ENCODE measurements at places on chromosomes 13 and 19.
A peak's percentile ranks its signal among the peaks of the same experiment; 100 is the strongest.

DNA sequence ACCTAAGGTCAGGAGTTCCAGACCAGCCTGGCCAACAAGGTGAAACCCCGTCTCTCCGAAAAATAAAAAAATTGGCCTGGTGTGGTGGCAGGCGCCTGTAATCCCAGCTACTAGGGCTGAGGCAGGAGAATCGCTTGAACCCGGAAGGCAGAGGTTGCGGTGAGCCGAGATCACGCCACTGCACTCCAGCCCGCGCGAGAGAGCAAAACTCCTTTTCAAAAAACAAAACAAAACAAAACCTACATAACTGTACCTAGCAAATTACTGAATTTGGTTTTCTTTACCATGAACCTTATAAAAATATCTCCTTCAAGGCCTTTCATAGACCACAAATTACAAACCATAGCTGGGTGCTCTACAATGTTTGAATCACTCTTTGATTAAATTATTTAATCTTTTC, 760 bp downstream of the ZNF91 start:
- no peak for DNase-seq

GRCh38 chr13:109545931-109546330, 240.5 kb downstream of the IRS2 start:
- no peak for DNase-seq

- DNase-seq, result no peak
These were observed 12.9 kb downstream of the TUBGCP3 start for GRCh38 chr13:112574834-112575613.

- no peak for DNase-seq
These were observed 152.4 kb downstream of the TEX29 start for GRCh38 chr13:111472559-111473460.

- DNase-seq, result no peak
These were observed 29.6 kb downstream of the ACSBG2 start for GRCh38 chr19:6164906-6165531.

DNA sequence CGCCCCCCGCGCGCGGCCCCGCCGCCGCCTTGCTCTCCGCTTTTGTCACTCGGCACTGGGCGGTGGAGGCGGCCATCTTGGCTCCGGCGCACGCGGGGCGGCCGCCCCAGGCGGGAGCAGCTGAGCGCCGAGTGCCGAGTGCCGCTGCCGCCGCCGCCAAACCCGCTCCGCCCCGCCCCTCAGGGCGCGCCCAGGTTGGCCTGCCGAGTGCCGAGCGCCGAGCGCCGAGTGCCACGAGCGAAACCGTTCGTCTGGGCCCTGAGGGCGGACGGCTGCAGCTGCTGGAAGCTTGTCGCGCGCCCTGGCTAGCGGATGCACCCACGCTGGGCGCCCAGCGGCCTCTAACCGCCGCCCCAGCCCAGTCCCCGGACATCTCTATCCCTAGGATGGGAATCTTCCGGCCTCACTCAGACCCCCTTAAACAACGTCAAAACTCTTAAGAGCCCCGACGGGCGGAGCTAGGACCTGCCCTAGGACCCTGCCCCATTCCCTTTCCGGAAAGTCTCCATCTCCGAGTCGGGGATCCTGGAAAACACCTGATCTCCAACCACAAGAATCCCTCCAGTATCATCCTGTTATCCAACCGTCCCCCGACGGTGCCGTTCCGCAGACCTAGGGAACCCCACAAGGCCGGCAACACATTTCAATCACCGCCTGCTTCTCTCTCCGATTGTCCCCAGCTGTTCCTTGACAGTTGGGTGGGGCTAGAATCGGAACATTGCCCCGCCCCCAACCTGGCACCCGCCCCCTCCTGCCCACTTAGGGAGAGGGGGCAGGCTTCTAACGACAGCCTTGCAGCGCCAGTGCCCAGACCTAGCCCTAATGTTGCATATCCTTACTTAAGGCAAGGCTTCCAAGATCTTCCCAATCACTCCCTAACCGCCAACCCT, 14.1 kb upstream of the AKAP8L start:
- DNase-seq, result peak; percentile 63

- no peak for DNase-seq
These were observed 113.3 kb upstream of the KL start for GRCh38 chr13:32902874-32903273.

GRCh38 chr13:40377783-40378182, 288.7 kb downstream of the FOXO1 start:
- DNase-seq, result no peak

DNA sequence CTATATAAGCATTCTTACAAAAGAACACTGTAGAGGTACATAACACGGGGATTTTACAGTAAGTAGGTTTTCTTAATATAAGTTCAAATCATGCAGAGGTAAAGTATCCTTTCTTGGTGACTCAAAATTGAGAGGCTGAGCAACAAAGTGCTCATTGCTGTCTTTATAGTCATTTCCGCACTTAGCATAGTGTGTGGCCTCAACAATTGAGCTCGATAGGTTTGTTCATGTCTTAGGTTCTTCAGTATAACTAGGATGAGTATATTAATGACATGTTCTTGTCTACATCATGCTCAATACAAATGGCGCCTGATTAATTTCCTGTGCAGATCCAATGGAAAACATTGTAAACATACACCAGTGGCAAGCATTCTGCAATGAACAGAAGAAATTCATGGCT, 1.4 kb downstream of the WDFY2 start:
- DNase-seq, result no peak

GRCh38 chr13:73000027-73000674, 58.7 kb upstream of the KLF5 start:
- DNase-seq, result no peak

DNA sequence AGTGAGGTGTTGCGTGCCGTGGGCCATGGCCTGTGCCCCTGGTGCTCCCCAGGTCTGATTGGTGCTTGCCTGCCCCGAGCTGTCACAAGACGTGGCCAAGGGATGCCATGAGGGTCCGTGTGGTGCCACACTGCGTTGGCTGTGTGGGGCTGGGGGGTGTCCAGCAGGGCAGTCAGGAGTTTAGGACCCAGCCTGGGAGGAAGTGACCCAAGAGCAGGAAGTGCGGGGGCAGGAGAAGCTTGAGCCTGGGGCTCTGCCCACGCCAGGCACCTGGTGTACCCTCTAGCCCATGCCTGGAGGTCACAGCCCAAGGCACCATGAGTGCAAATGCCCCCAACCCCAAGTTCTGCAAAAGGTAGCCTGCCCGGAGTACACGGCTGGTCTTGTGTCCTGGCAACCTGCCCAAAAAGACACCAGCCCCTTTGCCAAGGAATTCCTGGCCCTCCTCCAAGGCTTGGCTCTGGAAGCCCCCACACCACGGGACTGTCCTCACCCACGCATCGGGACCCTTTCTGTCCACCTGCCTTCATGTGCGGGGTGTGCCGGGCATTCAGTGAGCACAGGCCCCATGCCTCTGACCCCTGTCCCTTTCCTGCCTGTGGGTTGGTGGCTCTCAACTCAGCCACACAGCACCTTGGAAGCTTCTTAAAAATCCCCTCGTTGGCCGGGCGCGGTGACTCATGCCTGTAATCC, 24.9 kb downstream of the MPND start:
- no peak for DNase-seq

- DNase-seq, result no peak
These were observed at the start of gene CBLC for GRCh38 chr19:44777715-44778347. TSS of gene CBLC (plus strand) at chr19:44777890. CDS start at chr19:44777932, 42 bp downstream.

DNA sequence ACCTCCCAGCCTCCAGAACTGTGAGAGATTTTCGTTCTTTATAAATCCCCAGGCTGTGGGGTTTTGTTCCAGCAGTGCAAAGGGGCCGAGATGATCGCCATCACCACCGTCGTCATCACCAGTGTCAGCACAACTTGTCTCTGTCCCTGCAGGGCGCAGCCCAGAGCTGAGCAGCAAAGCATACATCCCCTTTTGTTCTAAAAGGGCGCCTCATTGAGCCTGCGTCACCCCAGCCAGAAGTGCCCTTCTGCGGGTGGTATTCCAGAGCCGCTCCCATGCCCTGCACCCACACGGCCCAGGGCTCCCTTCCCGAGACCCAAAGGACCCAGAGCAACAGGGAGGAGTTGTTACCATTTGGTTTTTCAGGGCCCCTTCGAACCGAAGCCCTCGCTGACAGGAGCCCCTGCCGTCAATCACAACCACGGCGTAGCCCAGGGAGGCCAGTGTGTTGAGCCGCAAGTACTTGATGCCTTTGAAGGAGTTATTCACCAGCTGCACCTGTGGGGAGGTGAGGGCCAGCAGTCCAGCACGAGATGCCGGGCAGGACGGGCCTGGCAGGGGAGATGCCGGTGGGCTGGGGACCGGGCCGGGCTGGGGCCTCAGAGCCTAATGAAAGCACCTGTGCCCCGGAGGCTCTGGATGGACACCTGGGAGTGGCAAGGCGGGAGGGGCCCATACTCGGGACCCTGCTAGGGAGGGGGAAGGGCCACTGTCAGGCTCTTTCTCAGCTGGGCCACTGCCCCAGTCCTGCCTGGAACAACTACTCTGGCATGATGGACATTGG, 14.4 kb upstream of the MYDGF start:
- DNase-seq, result no peak

GRCh38 chr19:46180701-46181387, 32.8 kb downstream of the IGFL2 start:
- peak; percentile 10 for DNase-seq

GRCh38 chr19:13164343-13165161, 14.3 kb downstream of the IER2 start:
- peak; percentile 64 for DNase-seq

GRCh38 chr19:49814010-49814409, 918 bp upstream of the FUZ start:
- DNase-seq, result no peak

DNA sequence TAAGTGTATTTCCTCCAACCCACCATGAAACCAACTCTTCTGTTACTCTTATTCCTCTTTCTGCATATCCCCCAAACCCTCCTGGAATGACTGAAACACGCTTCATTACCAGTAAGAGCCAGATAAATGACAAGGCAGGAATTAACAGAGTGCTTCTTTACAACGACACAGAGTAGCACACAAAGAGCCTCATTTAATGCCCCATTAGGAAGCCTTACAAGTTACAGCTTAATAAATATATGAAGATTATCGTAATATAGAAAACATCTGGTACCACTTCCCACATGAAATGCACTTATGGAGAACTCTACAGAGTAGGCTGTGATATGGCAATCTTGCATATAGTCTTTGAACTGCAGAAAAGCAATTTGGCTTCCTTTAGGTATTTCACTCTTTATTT, 116.8 kb downstream of the ENOX1 start:
- DNase-seq, result no peak

DNA sequence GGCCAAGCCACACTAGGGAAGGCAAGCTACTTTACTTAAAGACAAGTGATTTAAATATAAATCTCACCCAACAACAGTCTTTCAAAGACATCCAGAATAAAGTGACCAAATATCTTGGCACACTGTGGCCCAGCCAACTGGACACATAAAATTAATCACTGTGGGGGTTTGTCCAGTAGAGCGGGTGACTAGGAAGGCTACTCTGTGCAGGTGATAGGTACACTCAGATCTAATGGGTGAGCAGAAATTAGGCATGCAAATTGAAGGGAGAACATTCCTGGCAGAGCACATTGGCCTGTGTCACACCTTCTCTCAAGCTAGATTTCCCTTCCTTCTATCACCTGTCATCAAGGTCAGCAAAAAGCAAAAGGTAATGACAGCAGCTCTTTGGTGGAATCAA, 23.4 kb upstream of the CYSLTR2 start:
- DNase-seq, result no peak

DNA sequence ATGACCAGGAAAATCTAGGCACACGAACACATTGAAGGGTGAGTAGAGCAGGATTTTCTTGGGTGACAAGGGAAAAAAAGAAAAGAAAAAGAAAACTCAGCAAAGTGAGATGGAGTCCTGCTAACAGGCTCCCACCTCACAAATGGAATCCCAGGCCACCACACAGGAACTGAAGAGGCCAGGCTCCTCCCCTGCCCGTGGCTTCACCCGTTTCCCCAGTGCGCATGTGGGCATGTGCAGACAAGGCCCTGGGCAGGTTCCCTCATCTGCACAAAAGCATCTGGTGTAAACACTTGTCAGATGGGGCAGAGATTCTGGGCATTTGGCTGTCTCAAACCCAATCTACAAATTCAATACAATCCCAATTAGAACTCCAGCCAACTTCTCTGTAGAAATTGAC, 24.5 kb downstream of the CFAP97D2 start:
- DNase-seq, result no peak

DNA sequence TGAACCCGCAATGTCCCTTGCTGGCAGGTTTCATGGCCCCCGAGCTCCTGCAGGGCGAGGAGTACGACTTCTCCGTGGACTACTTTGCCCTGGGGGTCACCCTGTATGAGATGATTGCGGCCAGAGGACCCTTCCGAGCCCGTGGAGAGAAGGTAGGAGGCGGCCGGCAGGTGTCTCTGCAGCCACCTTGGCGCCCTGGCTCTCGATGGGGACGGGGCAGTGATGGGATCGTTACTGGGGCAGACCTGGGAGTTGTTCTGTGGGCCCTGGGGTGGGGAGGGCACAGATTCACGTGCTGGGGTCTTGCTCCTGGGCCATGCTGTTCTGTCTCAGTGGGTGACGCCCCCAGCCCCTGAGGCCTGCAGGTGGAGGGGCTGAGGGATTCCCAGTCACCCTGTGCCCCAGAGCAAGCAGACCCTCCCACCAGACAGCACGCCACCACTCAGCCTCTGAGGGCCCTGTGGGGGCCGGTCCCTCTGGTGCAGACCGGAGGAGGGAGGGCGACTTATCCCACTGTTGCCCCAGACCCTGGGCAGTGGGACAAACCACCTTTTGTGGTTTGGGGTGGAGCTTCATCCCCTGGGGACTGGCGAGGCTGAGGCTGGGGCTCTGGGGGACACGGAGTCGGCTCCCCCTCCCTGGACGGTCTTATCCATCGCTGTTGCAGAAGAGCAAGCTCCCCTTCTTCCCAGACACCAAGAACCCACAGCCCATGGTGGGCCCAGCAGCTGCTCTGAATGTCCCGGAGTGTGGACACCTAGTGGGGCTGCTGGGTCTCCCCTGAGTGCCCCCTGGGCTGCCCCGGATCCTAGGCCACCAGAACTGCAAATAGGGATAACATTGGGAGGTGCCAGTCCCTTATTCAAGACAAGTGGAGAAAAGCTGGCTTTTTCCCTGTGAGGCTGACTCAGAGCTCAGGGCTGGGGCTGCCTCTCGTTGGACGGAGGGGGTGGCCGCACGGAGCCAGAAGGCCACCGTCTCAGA, 27.5 kb upstream of the TMEM255B start:
- DNase-seq, result no peak

- DNase-seq, result no peak
These were observed 62.0 kb upstream of the C13orf46 start for GRCh38 chr13:114035583-114036531.

DNA sequence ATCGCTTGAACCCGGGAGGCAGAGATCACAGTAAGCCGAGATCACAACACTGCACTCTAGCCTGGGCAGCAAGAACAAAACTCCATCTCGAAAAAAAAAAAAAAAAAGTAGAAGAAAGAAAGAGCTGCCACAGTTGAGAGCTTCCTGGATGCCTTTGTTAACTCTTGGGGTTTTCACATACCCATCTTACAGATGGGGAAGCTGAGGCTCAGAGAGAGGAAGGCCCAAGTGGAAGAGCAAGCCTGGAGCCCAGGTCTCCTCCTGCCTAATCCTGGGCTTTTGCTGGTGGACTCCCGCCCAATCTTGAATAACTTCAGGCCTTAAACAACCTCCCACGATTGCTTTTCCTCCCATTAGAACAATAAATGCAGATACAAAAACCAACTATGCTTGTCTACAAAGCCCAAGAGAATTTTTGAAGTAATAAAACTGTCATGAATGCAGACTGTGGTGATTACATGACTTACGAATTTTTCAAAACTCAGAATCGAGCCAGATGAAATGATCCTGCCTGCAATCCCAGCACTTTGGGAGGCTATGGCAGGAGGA, 41.7 kb downstream of the LTBP4 start:
- DNase-seq, result no peak
